NCI-H146 (cell line): ENCODE measurements at places on chromosomes 4 and X.

- DNase-seq, result no peak
Observed at GRCh38 chr4:81432825-81433224, 38.9 kb downstream of the RASGEF1B start.

DNA sequence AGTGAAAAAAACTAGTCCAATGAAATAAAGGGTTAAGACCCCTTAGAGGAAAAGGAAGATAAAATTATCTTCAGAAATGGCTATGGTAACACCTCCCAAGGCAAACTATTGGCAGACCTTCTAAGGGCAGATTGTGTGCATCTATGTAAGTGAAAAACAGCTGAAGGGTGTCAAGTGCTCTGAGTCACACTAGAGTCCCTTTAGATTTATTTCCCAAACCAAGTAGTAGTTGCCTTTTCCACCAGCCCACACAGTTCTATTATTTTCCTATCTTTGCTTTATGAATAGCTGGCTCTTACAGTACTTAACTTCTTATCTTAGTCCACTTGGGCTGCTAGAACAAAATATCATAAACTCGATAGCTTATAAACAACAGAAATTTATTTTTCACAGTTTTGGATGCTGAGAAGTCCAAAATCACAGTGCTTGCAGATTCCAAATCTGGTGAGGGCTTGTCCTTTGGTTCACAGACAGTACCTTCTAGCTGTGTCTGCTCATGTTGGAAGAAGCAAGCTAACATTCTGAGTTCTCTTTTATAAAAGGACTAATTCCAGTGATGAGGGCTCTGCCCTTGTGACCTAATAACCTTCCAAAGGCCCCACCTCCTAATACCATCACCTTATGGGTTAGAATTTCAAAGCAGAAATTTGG is 143.6 kb downstream of the GRID2 start:
- DNase-seq, result no peak

- peak; percentile 36 for DNase-seq
Observed at GRCh38 chrX:13750204-13750603, 15.7 kb downstream of the OFD1 start.

- DNase-seq, result no peak
Observed at GRCh38 chr4:5895287-5895686, 2.4 kb upstream of the CRMP1 start.

DNA sequence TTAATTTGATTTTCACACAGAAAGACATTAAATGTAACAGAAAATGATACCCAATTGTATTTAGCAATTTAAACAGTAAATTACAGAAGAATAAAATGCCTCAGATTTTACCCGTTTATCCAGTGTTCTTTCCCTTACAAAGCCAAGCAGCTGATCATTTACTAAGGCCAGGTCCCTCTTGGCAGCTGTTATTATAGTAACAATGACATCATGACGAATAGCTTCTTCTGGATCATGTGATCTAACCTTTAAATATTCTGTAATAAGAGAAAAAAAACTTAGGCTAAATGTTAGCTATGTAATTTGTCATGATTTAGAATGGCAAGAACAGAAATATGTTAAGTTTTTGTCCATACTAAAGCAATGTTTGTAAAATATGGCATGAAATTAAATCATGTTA is 69.4 kb downstream of the PDS5A start:
- no peak for DNase-seq

- DNase-seq, result no peak
Observed at GRCh38 chr4:119016636-119017035, 119.0 kb upstream of the MYOZ2 start.
